Ascending aorta (tissue), 2 donors: ENCODE measurements at places on chromosomes 3 and 15.

GRCh38 chr15:80404761-80405553 is 775 bp downstream of the ARNT2 start:
- DNase-seq, result no peak

DNA sequence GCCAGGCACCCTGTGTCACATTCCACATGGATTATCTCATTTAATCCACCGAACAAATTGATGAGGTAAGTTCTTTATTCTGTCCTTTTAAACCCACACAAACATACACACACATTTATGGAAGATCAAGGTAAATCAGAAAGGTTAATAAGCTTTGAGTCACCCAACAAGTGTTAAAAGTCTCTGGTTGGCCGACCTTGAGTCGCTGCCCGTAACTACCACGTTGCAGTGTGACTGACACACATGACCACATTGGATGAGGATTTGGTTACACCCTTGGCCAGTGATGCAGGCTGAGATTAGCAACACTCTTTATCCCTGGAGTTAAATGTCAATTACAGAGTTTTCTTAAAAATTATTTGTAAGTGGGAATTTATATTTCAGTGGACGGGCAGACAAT is 19.2 kb downstream of the FOXP1 start:
- no peak for DNase-seq

GRCh38 chr15:75206006-75206405 is 4.3 kb downstream of the C15orf39 start:
- no peak for DNase-seq

DNA sequence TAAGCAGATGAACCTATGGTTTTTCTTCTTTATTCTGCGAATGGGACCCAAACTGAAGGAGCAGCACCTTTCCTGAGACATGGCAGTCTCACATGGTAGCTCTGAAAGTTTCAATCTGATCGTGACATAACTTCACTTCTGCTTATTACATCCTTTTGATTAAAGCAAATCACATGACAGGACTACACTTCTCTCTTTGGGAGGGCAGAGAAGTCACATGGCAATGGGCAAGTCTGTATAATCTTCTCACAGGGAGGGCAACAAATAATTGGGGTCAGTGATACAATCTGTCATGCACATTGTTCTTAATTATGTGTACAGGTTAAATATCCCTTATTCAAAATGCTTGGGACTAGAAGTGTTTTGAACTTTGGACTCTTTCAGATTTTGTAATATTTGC is 21.6 kb downstream of the NCBP2 start:
- no peak for DNase-seq

DNA sequence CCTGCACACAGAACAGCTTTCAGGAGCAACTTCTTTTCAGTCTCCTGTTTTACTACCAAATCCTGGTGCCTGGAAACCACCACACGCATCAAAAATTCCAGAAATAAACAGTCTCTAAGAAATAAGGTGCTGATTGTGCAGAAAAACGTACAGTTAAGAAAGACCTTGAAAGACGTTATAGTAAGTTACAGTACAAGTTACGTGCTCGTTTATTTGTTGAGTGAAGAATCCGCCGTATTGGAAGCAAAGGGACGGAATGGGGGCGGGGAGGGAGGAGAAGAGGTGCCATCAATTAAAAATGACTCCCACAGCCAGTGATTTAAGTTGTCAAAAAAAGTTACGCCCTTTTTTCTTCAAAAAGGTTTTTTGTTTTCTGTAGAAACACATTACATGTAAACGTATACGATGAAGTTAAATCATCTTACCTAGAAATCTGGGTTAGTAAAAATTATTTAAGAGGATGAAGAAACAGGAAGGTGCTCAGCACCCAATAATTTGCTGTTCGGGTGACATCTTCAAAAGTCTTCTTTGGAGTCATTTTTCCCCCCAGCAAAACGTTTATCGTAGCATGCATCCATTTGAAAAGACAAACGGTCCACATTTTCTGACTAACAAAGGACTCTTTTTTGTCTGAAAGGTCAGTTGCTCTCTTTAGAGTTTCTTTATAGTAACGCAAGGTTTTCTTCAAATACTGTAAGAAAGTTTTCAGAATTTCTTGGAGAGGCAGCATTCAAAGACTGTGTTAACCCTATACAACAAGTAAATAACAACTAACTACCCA is 782 bp upstream of the UACA start:
- DNase-seq, result no peak

- DNase-seq, result no peak
Measured at GRCh38 chr3:127959873-127960272, 44.8 kb downstream of the KBTBD12 start.

DNA sequence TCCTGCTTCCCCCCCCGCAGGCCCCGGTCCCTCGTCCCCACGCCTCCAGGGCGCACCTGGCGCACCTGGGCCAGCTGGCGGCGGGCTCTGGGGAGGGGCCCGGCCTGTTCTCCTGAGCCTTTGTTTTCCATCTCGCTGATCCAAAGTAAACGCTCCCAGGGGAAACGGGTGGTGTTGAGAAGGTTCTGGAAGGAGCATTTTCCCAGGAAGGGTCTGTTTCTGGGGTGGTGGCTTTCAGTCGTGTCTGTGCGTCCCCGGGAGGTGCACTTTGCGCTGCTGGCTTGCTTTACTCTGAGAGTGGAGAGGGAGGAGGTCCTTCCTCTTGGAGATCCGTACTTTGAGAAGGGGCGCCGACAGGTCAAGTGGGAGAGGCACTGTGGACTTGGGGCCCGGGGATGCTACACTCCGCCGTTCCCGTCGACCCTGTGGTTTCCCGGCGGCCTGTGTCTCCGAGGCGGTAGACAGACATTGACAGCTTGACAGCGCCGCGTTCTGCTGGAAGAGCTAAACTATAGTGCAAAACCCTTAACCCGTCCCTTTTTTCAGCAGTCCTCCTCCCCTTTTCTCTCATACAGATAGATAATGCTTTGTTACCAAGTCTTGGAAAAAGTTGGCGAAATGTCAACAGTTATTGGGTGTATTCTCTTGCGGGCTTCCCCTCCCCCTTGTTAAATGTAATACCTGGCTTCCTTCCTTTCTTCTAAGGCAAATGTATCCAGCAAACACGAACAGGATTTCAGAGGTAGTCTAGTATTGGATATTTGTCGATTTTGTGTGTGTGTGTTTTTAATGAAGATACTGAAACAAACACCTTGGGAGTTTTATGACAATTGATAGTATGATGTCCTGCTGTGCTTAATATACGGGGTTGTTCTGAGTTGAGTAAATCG is 6.5 kb downstream of the TPM1 start:
- no peak for DNase-seq

- DNase-seq, result no peak
Measured at GRCh38 chr15:57287123-57287521, 89.2 kb upstream of the CGNL1 start.

- DNase-seq, result no peak
Measured at GRCh38 chr3:129271674-129272073, 7.0 kb upstream of the HMCES start.

- DNase-seq, result no peak
Measured at GRCh38 chr15:49844390-49844789, 223.5 kb downstream of the DTWD1 start.

DNA sequence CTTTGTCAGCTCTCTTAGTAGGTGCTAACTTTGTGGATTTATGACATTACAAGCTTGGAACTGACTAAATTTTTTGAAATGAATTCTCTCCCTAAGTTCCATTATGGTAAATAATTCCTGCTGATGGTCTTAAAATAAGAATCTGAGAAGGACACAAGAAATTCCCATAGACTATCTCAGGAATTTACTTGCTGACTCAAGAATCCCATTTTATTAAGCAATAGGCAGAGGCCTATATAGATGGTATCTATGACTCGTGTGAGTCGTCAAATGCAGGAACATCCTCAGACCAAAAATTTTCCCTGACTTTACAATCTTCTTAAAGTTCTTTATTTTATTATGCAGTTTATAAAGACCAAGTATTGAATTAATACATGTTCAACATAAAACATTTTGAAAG is 30.7 kb upstream of the CBLB start:
- DNase-seq, result no peak

DNA sequence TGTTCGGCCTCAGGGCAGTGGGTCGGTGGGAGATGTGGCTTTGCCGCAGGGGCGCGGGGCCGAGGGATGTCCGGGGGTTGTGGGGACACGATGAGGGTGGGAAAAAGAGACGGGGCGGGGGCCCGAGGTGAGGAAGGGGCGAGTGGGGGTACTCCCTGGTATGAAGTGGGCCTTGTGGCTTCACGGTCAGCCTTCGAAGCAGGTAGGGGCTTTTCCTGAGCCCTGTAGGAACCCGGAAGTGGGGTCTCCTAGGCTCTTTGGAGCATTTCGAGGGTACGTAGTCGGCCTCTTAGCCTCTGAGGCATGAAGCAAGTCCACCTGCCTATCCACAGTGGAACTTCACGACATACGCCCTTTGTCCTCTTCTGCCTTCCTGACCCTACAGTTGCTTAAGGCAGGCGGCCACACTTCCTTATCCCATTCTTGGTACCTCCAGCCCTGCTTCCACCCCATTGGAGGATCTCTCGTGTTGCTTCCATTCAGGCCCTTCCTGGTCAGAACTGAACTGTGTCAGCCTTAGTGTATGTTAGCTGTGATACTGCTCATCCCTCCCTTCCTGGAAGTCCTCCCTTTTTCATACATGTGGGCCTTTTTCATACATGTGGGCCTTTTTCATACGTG is 389 bp downstream of the ARPC4 start:
- DNase-seq, result peak; percentile 70

GRCh38 chr15:53108319-53108718 is 318.2 kb upstream of the ONECUT1 start:
- no peak for DNase-seq

- DNase-seq, result no peak
Measured at GRCh38 chr15:50277370-50277769, 11.8 kb upstream of the HDC start.

GRCh38 chr3:54066253-54066652 is 56.1 kb upstream of the CACNA2D3 start:
- no peak for DNase-seq

GRCh38 chr15:53746101-53746500 is 13.4 kb downstream of the WDR72 start:
- no peak for DNase-seq

- no peak for DNase-seq
Measured at GRCh38 chr3:27310688-27311087, 58.5 kb downstream of the NEK10 start.

GRCh38 chr3:4994144-4994730 is 15.0 kb downstream of the BHLHE40 start:
- peak; percentile 35 for DNase-seq

GRCh38 chr3:96039632-96040031 is 774.8 kb upstream of the EPHA6 start:
- DNase-seq, result no peak

DNA sequence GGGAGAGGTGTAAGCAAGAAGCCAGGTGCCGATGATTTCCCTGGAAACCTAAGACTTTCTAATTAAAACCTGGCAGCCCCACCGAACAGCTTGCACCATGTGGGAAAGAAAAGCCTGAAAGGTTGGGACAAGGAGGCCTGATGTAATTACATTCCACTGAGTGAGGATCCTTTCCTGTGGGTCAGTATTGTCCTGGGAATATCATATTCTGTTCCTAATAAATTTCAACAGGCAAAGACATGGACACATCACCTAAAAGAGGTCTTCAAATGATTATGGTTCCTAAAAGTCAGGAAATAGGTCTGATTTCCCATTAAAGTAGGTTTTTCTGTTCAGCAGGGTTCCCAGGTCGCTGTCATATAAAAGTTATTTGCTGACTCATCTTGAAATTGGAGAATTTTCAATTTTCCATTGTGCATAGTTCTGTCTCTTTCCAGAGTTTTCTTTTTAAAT is 58.5 kb downstream of the DUT start:
- DNase-seq, result no peak

GRCh38 chr15:83282141-83282540 is 2.3 kb downstream of the BNC1 start:
- no peak for DNase-seq
